ENCODE measurements at places on chromosomes 12 and 14.
A peak's percentile ranks its signal among the peaks of the same experiment; 100 is the strongest.

DNA sequence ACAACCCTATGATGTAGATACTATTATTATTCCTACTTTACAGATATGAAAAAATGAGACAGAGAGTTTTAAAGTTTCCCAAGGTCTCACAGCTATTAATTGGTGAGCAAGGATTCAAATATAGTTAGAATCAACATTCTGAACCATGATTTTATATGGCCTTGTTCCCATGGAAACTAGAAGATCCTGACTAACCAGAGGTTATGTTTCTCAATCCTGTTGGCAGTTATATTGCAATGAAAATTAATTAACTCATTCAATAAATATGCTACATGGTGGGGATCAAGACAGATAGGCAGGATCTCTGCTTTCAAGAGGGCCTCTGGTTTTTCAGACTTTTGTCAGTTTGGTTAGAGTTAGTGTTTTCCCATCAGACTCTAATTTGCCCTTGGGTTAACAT, 9.3 kb upstream of the FUT8 start:
- peak; percentile 44 for DNase-seq

GRCh38 chr12:27285403-27285802, 41.3 kb downstream of the STK38L start:
- DNase-seq = no peak

DNA sequence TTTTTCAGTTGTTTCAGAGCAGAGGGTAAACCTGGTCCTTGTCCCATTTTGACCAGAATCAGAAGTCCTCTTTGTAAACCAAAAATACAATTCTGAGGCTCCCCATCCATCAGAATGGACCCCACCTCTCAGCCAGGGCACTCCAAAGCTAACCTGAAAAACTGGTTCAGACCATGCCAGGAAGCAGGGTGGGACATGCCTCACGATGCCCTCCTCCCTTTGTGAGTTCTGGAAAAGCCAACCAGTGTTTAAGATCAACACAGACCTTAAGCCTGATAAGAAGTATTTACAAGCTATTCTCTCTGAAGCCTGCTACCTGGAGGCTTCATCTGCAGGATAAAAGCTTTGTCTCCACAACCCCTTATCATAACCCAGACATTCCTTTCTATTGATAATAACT, 35.4 kb downstream of the TNFAIP2 start:
- DNase-seq = no peak

- DNase-seq = no peak
Observed at GRCh38 chr12:93572712-93573551, 457 bp downstream of the SOCS2 start.

- no peak for DNase-seq
Observed at GRCh38 chr12:51896236-51896635, 8.3 kb downstream of the ANKRD33 start.

DNA sequence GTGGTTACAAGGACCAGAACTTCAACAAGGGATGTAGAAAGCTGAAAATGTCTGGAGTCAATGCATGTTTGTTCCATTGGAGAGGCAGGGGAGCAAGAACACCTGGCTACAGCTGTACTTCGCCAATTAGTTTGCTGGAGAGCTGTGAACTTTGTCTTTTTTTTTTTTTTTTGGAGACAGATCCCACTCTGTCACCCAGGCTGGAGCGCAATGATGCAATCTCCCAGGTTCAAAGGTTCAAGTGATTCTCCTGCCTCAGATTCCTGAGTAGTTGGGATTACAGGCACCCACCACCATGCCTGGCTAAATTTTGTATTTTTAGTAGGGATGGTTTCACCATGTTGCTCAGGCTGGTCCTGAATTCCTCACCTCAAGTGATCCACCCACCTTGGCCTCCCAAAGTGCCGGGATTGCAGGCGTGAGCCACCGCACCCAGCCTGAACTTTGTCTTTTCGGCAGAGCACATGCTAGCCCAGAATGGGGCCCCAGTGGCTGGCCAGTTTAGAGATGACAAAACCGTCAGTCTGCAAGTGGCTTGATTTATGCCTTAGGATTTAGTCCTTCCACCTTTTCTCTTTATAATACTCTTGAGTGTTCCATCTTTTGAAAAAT, 55.5 kb downstream of the AVPR1A start:
- DNase-seq = no peak

DNA sequence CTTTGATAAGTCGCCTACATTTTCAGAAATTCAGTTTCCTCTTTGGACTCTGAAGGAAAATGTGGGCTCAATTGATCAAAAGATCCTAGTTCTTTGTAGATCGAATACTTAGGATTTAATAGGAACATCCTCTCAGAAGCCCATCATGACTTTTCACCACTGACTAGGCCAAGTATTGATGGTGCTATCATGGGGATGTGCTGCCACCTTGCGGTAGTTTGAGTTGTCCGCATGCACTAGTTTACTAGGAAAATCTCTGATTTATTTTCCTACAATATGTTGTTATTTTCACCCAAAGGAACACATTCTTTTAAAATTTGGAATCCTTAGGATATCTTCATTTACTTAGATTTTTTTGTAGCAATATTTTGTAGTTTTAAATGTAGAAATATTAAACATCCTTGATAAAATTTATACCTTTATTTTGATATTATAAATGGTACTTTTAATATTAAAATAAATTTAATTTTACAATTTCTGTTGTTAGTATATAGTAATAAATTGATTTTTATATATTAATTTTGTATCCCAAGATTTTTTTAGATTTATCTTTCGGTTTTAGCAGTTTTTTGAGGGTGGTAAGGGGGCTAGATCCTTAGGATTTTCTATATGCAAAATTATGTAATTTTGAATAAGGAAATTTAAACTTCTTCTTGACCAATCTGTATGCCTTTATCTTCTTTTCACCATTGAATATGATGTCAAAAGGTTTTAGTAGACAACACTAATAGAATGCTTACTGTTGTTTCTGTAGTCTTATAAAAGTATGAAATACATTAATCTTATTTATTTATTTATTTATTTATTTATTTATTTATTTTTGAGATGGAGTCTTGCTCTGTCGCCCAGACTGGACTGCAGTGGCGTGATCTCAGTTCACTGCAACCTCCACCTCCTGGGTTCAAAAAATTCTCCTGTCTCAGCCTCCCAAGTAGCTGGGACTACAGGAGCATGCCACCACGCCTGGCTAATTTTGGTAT, 52.9 kb upstream of the OR9K2 start:
- DNase-seq = peak; percentile 32

GRCh38 chr12:128467882-128468281, 200.9 kb downstream of the TMEM132C start:
- DNase-seq = no peak

GRCh38 chr12:39235990-39236767, 206.7 kb downstream of the KIF21A start:
- DNase-seq = no peak

DNA sequence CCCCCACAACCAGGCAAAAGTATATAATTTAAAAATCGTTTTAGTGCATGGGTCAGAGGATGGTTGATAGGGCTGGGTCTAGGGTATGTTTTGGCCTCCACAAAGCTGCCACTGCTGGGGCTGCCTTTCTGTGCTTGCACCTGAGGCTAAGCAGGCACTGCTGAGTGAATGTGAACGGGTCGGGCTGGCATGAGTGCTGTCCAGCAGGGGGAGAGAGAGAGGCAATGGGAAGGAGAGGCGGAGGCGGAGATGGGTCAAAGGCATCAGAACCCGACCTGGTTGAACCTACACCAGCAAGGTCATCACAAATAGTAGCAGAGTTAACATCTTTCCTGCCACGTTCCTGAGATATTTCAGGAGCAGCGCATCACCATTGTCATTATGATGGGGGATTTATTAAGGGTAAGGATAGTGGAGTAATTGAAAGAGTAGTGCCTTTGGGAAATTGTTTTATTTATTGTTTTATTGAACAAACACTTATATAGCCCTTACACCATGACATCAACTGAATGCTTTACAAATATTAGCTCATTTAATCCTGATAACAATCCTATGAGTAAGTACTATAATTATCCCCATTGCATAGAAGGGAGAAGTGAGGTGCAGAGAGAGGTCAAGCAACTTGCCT, 5.8 kb upstream of the NRXN3 start:
- DNase-seq = no peak

- DNase-seq = no peak
Observed at GRCh38 chr14:85487215-85487614, 42.7 kb upstream of the FLRT2 start.

DNA sequence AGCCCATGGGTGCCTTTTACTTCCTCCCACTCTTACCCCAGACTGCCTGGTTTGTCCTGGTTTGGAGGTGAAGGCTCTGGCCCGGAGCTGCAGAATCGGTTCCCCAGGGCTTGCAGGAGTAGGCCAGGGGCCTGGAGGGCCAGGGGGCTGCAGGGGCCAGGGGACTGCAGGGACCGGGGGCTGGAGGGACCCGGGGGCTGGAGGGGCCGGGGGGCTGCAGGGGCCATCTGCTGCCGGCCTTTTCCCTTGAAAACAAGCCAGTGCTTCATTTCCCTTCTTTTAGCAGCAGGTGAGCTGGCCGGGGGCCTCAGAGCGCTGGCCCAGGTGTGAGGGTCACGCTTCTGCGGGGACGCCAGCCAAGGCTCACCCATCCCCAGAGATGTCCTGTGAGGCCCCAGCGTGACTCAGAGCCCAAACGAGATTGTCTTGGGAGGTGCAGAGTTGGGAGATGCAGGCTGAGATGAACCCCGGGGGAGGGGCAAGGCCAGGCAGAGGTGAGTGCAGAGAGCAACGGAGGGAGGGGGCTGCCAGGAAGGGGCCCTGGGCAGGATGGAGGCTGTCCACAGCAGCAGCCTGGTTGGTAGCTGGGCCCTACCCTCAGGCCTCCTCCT, 154.9 kb downstream of the KIF26A start:
- DNase-seq = no peak

DNA sequence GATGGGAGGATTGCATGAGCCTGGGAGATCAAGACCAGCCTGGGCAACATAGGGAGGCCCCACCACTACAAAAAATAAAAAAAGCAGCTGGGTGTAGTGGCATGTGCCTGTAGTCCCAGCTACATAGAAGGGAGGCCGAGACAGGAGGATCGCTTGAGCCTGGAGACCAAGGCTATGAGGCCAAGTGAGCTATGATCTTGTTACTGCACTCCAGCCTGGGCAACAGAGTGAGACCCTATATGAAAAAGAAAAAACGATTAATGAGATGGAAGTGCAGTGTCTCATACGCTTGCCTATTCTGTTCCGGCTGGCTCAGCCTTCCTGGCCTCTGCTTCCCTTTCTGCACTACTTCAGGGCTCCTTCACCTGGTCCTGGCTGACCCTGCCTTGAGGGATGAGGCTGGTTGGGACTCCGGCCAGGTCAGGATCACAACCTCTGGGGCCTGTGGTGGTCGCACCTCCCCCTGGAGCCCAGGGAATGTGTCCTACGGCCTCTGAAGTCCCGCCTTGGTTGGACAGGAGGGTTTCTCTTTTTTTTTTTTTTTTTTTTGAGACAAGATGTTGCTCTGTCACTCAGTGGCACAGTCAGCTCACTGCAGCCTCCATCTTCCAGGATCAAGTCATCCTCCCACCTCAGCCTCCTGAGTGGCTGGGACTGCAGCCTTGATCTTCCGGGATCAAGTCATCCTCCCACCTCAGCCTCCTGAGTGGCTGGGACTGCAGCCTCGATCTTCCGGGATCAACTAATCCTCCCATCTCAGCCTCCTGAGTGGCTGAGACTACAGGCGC, 10.7 kb downstream of the TEDC1 start:
- no peak for DNase-seq

DNA sequence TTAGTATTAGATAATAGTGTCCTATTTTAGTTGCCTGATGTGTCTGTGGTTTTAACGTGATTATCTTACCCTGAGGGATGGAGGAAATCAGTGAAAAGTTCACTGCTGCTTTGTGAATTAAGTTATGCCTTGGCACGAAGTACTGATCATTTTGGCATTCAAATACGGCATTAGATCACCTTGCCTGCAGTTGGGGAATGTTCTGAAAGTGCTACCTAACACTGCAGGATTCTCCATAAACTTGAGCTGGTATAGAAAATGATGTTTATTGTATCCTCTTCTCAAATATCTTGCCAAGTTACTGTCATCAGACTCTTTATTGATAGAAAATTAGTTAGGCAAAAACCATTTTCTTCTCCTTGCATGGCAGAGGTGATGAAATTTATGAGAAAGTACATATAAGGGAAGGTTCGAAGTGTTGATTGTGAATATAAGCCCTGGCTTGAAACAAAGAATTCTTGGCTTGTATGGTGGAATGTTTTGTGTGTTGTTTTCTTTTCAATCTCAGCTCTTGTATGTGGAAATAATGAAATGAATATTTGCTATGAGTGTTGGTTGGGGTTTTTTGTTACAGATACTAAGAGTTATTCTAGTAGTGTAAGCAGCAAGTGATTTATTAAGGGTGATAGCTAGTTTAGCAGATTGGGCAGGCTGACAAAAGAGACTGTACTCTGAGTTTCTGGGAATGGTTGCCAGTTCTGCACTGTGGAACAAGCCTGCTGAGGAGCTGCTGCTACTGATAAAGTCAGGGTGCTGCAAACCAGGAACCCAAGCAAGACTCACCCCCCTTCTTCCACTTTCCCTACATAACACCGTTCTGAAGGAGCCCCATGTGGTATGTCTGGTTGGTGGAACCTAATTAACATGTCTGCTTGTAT, 448.3 kb downstream of the PCNX1 start:
- DNase-seq = peak; percentile 91

- no peak for DNase-seq
Observed at GRCh38 chr14:95841668-95842067, 35.0 kb upstream of the TUNAR start.

DNA sequence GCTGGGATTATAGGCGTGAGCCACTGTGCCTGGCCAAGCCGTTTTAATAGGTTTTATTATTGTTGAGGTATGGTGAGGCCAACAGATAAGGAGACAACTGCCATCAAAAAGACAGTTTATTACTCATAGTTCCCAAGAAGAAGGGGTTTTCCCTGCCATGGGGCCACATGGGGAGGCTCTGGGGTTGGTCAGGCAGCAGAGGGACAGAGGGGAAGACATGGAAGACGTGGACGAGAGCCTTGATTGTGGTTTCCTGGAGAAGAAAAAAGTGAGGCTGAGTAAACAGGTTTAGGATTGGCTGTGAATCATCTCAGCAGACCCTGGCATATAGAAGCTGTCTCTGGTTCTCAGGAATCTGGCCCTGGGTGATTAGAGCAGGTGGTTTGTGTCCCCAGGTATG, 69.9 kb downstream of the FOXN4 start:
- DNase-seq = no peak

DNA sequence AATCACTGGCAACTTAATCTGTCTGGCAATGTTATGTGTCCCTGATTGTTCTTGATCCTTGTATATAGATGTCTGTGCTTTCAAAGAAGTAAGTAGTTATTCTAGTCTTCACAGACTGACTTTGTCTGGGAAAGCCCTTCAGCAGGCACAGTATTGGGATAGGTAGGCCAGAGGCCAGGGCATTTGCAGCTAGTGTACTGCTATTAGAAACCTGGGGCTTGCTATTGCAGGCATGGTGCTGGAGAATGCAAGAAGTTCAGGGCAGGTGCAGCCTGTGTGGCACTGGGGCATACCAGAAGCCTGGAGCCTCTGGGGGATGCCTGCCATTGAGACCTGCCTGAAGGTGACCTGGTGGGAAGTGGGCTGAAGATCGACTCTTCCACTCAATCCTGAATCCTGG, 96.3 kb downstream of the TMTC3 start:
- no peak for DNase-seq

DNA sequence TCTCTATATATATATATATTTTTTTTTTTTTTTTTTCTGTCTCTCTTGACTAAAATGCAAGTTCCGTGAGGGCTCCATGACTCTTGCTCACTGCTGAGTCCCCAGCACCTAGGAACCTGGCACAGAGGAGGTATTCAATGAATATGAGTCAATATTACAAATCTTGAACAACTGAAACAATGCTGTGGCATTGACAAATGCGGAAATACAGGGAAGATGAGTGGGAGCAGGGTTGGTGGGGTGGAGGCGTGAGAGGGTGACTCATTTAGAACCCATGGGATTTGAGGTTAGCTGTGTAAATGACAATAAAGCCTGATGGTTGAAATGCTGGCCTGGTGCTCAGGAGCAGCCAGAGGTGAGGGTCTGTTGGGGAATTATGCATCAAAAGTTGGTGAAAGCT, 121.7 kb upstream of the FUT8 start:
- DNase-seq = peak; percentile 86
